ENCODE measurements at places on chromosomes 2 and 18.

GRCh38 chr2:9315280-9315847, 108.0 kb downstream of the ITGB1BP1 start:
- no peak for DNase-seq

- DNase-seq = no peak
Observed at GRCh38 chr2:216344206-216344949, 27.9 kb downstream of the MARCHF4 start.

DNA sequence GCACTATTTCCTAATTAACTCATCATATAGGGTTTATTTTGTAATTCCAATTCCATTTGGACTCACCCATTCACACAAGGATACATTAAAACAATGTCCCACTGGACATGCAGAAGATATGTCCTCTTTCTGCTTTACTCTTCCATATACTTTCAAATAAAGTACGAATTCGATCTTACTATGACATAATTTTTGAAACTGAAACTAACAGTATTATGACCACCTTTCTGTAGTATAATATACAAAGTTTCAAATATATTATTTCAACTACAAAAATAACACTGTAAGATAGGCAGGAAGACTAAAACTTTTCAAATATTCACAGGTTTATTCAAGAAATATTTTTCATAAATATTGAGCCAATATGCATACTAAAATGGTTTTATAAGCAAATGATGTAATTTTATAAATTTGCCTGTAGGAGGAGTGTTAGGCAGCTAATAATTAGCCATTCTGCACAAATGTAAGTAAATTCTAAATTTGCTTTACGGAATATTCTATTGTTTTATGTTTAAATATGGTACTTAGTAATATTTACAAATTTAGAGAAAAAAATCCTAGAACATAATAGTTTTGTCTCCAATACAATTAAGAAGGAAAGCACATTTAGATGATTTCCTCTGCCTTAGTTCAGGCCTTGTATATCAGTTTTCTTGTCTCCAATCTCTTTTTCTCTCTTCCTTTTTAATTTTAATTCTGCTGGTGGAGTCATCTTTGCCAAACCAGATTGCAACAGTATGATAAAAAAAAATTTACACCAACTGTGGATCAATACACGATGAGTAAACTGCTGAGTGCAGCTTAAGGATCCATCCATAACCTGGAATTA, 85.9 kb downstream of the CERKL start:
- no peak for DNase-seq

DNA sequence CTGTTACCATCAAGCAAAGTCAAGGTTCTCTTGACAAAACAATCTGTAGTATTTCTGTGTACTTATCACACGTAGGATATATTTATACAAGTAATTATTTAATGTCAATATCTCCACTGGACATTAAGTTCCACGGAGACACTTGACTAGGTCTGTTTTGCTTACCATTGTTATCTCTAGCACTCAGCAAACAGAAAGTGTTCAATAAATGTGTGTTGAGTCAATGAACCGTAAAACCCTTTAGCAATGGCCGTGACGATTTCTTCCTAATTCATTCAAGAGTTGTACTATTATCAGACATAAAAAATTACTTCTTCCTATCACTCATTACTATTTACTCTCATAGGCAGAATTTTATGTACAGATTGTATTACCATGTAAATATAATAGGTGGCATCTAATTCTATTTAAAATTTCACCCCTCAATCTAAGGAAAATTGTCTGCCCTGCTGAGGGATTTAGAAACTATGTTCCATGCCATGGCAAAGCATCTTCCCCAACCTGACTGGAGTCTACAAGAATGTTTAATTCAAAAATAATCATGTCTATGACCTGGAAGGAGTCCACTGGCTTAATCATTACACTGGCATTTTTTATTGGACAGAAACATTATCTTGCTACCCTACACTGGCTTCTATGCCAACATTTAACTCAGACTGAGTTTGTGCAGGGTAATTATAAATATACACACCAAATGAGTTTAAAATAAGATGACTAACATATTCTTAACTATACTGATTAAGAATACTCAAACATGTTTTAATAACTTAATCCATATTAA, 301.9 kb downstream of the ZEB2 start:
- no peak for DNase-seq

- DNase-seq = no peak
Observed at GRCh38 chr2:230827774-230828271, 36.9 kb upstream of the ITM2C start.

GRCh38 chr2:191171286-191171685, 20.5 kb upstream of the STAT4 start:
- no peak for DNase-seq

DNA sequence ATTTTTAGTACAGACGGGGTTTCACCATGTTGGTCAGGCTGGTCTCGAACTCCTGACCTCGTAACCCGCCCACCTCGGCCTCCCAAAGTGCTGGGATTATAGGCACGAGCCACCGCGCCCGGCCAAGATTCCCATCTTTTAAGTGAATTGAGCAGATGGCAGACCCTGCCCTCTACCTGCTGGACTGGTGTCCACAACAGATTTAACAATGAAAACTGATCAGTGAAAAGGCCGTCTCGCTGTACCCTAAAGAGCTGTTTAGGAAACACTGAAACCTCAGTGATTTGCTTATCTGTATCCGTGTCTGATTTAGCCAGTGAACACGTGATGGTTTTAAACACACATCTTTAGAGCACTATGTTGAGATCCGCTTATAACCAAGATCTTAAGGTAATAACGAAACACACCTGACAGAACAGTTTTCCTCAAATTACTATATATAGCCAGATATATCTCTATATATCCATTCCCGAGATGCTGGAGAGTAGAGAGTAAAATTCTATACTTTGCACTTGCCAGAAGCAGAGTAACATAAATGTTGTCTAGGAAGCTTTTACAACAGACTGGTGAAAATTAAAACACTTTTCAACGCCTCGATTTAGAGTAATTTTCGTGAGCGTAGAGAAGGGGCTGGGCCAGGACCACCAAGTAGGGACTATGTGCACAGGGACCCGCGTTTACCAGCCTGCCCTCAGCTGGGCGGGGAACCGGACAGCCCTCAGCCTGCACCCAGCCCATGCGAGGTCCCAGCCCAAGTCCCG, 594 bp downstream of the FAM161A start:
- no peak for DNase-seq

DNA sequence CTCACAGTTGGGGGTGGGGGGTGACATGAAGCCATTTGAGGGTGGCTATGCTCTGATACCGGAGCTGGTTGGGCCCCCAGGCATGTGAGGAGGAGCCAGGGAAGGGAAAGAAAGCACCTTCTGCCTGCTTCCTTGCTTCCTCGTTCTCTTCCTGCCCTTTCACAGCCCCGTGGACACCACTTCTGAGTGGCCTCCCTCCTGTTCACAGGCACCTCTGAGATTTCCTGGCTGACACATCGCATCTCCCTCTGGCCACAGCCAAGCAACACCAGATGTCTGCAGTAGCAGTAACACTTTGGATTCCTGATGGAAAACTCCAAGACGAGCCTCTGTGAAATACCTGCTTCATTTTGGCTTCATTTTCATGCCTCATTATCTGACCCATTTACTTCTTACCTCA, 64.7 kb upstream of the ST3GAL5 start:
- DNase-seq = no peak

DNA sequence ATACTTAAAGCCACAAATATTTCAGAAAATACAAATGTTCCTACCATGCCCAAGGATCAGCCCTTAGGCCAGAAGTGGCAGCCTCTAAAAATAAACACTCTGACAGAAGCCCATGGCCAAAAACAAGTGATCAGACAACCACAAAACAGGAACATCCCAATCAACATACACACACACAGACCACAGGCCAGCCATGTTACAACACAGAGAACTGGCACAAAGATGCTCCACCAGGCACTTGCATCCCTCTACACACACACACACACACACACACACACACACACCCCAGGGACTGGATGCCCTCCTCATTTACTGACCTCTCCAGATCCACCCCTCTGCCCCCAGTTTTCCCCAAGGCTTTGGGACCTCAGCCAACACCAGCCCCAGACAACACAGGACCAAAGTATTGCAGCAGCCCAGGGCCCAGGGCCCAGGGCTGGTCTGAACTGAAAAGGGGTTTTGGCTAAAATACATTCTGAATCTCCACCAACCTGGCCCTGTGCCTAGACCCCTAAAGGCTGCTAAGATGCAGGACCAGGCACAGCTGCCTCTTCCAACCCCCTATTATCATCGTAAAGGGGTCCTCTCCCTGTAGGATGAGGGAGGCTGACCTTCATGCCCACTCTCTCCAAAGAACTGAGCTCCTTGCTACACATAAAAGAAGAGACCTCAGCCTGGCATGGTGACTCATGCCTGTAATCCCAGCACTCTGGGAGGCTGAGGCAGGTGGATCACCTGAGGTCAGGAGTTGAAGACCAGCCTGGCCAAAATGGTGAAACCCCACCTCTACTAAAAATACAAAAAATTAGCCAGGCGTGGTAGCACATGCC, 151.4 kb downstream of the TNS1 start:
- DNase-seq = no peak

- no peak for DNase-seq
Observed at GRCh38 chr2:33213648-33214047, 262.8 kb upstream of the RASGRP3 start.

DNA sequence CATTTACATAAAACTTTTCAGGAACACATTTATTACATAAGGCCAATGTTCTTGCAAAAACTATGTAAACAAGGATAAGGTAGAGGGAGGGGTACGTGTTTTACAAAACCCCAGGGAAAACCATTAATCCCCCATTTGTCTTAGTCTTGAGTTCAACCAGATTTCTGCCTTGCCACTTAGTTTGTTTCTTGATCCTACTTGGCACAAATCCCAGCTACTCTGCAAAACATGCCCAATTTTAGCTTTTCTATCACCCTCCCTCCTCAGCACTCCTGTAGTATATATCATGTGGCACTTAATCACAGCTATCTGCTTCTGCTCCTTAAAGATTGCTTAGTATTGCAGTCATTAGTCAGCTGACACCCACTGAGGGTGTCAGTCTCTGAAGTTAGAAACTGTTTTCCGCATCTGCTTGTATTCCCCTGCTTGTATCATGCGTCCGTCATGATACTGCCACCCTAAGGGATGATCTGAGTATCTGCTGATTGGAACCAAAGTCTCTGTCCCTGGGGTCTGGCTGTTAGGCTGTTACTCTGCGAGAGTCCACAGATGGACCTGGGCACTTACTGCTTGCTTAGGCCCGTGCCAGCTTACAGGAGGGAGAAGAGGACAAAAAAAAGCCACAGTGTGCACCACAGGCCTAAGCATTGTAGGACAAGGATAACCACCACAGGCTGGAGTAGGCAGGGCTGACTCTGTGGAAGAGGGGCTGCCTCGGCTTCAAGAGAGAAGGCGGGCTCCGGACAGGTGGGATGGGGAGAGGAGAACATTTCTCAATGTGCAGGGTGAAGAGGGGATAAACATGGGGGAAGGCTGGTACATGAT, 82.2 kb downstream of the EPAS1 start:
- no peak for DNase-seq

- DNase-seq = no peak
Observed at GRCh38 chr2:3612639-3613523, 18.0 kb downstream of the COLEC11 start.

DNA sequence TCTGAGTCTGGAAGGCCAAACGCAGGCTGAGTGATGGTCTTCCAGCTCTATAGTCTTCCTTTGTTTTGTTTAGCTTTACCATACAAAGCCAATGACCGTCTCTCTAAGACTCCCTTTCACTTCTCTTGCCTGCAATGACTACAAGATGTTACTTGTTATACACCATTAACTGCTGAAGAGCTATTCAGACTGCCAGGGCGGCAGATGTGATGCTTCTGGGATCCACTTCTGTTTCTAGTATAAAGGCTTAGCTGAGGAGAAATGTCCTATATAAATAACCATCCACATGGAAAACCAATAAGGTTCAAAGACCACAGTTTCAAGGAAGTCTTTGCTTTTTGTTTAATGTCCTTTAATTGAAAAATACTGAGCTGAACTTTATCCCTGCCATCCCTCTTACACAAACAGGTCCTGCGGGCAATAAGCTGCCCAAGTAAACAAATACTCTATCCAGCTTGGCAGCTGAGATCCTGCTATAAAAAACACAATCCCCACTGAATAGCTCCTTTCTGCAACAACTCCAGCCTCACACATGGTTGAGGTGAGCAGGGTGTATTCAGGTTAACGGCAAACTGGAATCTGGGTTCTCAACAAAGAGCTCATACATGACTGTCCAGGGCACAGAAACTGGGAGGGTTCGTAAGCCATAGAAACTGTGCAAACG, 124.6 kb downstream of the VIT start:
- no peak for DNase-seq

- no peak for DNase-seq
Observed at GRCh38 chr2:109423556-109424359, 190.0 kb downstream of the SEPTIN10 start.

DNA sequence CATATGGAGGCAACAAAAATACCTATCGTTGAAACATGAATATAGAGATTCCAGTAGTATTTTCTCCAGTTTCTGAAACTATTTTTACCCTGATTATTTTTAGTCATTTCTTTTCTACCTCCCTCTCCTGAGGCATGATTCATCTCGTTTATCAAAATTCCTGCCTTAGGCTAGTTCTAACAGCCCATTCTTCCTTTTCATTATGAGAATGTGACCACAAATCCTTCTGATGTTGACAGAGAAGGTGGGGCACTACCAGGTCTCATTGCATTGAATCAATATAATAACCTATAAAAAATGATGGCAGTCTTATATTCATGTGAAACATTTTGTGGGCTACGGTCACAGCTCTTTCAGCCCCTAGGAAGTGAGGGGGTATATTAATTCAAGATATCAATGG, 406.5 kb upstream of the UBE2E3 start:
- DNase-seq = no peak

DNA sequence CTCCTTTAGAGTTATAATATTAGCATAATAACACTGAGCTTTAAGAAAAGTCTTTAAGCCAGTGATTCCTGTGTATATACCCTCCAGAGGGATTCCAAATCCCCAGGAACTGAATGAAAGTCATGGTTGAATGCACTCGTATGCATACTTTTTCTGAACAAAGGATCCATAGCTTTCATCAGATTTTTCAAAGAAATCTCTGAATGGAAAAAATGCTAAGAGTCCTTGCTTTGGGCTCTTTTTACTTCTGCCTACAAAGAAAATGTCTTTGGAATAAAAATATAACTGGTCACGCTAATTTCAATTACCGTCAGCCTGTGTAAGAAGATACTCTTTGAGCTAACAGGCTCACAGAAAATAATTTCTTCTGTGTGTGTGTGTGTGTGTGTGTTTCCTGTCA, 939.5 kb downstream of the ERBB4 start:
- DNase-seq = no peak

- no peak for DNase-seq
Observed at GRCh38 chr2:65045651-65046050, 10.6 kb upstream of the CEP68 start.

DNA sequence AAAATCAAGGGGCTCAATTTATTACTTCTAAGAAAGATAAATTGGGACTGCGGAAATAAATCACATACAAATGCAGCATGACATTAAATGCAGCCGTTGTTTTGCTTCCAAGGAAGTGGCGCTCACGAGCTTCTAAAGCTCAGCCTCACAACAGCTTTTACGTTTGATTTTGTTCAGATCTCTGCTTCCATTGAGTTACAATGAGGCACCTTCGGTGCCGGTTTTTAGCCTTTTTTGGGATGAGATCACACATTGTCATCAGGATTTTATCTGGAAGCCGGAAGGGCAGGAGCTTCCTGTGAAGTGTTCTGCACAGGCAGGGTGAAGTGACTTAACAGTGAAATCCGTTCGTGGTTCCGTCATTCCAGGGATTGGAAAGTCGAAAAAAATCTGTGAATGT, 209.8 kb downstream of the DCDC2C start:
- DNase-seq = no peak

- no peak for DNase-seq
Observed at GRCh38 chr18:63162271-63163014, 157.1 kb downstream of the BCL2 start.

GRCh38 chr2:28610583-28611201, 114.8 kb downstream of the PLB1 start:
- DNase-seq = no peak

Measured in DND-41 (cell line).